Hepatocyte (in vitro differentiated cells): ENCODE measurements at places on chromosomes 6 and 20. TPM values are rescaled to one million over a fixed set of nuclear protein-coding genes. Genes with fewer than 3 reads are reported as not detected.

Gene MYL9
- 169 and 175 TPM in 2 replicates for polyA plus RNA-seq

Gene EPB41L1
- 21.4 and 25.2 TPM in 2 replicates for polyA plus RNA-seq

Gene STMN3
- polyA plus RNA-seq = 17.3 and 18.2 TPM in 2 replicates

Gene CNR1
- polyA plus RNA-seq = 1.1 and 1.6 TPM in 2 replicates

Gene TSHZ2
- 1.1 and 4.1 TPM in 2 replicates for polyA plus RNA-seq

Gene CGA
- polyA plus RNA-seq = 5.4 and 21.5 TPM in 2 replicates

Gene LRRN4
- polyA plus RNA-seq = 94.5 and 112 TPM in 2 replicates

Gene SLC22A7
- 18.5 and 40.1 TPM in 2 replicates for polyA plus RNA-seq

Gene WFDC12
- polyA plus RNA-seq = not detected in 2 replicates

Gene GCNT2
- polyA plus RNA-seq = 16.3 and 25.9 TPM in 2 replicates

Gene CTCFL
- polyA plus RNA-seq = not detected in 2 replicates

Gene TREML1
- not detected in 2 replicates for polyA plus RNA-seq

Gene ZNF133
- 10.8 and 10.9 TPM in 2 replicates for polyA plus RNA-seq

DNA sequence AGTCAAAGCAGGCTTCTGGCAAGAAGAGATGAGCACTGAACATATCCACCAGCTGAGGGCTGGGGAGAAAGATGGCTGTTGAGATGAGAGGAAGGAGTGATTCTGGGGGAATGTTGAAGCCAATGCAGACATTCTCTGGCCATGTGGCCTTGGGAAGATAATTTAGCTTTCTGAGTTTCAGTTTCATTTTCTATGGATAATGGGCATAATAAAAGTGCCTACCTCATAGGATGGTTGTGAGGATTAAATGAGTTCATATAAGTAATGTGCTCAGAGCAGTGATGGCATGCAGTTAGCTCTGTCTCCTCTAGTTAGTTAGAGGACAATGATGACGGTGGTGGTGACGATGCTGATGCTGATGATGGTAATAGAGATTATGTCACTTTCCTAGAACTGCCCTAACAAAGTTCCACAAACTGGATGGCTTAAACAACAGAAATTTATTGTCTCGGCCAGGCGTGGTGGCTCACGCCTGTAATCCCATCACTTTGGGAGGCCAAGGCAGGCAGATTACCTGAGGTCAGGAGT, 18.5 kb upstream of the KCNK5 start:
- DNase-seq = no peak

- DNase-seq = peak; percentile 7
These were observed 711.1 kb upstream of the EPHA7 start for GRCh38 chr6:94130478-94130877.

DNA sequence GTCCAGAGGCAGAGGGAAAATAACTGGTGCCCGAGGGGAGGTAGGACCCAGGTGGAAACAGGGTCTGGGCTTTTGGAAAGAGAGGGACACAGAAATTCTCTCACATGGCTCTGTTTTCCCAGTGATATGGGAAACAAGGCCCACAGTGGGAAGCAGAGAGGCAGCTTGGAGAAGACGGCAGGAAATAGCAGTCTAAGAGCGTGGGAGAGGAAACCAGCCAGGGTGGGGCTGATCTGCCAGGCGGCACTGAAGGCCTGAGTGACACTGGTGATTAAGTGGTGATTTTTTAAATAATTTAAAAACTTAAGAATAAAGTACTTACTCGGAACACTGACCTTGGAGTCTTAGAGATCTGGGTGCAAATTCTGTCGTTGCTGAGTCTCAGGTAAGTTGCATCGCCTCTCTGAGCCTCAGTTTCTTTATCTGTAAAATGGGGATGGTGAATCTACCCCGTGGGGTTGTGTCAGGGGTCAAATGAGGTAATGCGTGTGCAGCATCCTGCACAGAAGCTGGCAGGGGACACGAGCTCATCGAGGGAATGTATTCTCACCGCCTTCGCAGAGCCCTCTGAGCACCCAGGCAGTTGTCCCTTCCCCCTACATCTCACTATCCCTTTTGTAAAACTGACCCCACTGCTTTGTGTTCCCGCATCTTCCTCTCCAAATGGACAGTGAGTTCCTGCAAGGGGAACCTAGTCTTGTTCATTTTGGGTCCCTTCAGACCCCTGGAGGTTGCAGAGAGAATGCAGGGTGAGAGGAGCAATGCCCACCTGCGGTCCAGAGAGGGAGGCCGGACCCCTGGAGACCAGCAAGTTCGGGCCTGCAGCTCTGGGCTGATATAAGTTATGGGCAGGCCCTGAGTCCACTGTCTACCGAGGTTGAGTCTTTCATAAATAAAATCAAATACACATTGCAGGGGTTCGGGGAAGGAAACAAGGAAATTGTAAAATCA, 228.6 kb upstream of the PMEPA1 start:
- DNase-seq = no peak

- peak; percentile 91 for DNase-seq
These were observed 183.7 kb upstream of the JAG1 start for GRCh38 chr20:10857352-10858070.

DNA sequence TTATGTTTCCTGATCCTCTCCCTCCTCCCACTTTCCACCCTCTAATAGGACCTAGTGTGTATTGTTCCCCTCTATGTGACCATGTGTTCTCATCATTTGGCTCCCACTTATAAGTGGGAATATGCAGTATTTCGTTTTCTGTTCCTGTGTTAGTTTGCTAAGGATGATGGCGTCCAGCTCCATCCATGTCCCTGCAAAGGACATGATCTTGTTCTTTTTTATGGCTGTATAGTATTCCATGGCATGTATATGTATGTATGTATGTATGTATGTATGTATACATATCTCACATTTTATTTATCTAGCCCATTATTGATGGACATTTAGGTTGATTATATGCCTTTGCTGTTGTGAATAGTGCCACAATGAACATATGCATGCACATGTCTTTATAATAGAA, 188.7 kb downstream of the RFPL4B start:
- no peak for DNase-seq

- DNase-seq = no peak
These were observed 179.7 kb downstream of the BCAS1 start for GRCh38 chr20:53890443-53891305.

- DNase-seq = no peak
These were observed 48.5 kb upstream of the SSTR4 start for GRCh38 chr20:22986601-22987000.

DNA sequence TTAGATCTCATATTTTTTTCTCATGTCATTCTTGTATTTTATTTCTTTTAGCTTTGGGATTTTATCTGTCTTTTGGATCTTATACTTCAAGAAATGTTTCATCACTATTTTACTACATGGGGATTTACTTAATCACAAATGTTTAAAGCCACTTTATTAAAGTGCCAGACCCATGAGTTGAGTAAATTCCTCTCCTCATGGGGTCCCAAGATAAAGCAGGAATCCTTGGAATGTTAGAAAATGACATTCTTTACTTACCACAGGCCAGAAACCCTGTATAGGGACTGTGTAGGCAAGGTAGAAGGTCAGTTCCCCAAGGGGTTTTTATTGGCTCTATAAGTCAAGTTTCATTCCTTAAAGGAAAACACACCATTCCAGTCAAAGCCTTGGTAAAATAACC, 28.4 kb upstream of the OR2J2 start:
- no peak for DNase-seq

DNA sequence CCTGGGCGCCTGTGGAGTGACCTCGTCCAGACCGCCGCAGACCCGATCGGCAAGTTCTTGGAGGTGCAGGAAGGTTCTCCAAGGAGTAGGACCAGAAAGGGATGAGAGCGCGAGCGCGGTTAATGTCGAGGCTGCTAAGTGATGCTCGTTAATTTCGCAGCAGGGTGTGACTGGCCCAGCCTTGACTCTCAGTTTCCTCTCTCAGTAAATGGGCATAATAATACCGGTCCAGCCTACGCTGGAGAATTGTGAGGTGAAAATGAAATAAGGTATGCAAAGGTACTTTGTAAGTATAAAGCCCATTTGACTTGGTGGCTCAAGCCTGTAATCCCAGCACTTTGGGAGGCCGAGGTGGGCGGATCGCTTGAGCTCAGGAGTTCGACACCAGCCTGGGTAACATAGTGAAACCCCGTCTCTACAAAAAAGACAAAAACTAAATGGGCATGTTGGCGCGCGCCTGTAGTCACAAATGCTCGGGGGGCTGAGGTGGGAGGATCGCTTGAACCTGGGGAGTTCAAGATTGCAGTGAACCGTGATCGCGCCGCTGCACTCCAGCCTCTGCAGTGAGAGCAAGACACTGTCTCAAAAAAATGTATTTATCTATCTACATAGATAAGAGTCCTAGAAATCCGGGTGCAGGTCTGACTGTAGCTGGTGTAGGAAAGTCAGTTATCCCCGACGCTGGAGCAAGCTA, 634 bp upstream of the BTBD9 start:
- DNase-seq = peak; percentile 8

DNA sequence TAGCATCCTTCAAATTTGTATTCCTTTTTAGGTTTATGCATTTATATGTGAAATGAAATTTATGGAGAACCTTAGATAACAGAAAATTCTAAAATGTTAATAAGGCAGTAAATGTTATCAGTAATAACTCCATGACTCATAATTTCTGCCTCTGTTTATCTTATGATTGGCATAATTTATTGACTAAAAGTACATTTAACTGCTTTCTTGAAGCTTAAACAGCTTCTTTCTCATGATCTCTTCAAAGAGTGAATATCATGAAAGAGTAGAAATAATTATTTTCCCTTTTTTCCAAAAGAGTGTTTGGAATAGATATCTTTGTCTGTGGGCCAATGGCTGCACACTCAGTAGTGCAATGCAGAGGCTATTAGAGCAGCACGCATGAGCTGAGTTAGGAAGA, 91.3 kb downstream of the SHLD1 start:
- no peak for DNase-seq

GRCh38 chr20:3996399-3996798, 19.0 kb downstream of the RNF24 start:
- DNase-seq = no peak

- no peak for DNase-seq
These were observed 490 bp downstream of the MMUT start for GRCh38 chr6:49462599-49462926.

DNA sequence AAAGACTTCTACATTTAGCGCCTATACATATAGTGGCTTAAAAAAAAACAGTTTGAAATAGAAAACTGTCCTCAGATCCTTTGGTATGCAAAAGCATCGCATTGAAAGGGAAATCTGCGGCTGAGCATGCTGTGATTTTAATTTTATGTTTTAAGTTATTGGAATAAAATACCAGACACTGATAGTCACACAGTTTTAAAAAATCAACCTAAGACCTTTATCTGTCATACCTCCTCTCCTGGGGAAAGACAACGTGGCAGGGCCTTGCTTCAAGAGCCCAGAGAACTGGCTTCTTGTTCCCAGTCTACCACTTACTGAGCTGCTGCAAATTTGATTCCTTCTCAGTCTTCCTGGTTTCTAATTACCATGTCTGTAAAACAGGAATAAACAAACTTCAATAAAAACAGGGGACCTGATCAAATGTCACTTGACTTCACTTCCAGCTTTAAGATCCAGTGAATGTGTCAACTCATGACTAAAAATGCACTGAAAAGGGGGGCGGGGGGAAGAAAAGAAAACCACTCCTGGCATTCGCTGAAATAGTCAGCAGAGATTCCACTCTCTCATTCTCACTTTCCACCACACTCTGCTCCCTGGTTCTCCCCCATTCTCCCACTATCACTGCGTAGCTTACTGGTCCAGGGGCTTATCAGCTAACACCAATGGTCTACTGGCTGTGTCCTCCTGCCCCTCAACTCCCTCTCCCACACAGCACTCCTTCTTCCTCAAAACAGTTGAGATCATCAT, 494.7 kb upstream of the MARCKS start:
- DNase-seq = no peak

- DNase-seq = no peak
These were observed 460.5 kb upstream of the ARID1B start for GRCh38 chr6:156316583-156317125.

- peak; percentile 22 for DNase-seq
These were observed 6.2 kb downstream of the CSTL1 start for GRCh38 chr20:23445596-23446217.

DNA sequence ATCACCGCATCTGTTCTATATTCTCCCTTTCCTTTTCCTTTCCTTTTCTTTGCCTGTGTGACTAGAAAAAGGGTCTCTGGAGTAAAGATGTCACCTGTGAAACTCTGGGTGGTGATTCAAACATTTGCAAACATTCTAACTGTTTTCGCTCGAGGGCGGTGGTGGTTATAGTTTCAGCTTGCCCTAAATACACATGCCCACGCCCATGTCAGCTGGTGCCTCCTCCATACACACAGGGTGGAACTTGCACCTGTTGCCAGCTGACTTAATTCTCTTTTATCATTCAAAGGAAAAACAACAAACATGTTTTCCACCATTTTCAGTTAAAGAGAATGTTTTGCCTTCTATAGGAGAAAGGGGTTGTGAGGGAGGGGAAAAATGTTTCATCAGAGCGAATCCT, 381.9 kb upstream of the ARID1B start:
- DNase-seq = no peak

DNA sequence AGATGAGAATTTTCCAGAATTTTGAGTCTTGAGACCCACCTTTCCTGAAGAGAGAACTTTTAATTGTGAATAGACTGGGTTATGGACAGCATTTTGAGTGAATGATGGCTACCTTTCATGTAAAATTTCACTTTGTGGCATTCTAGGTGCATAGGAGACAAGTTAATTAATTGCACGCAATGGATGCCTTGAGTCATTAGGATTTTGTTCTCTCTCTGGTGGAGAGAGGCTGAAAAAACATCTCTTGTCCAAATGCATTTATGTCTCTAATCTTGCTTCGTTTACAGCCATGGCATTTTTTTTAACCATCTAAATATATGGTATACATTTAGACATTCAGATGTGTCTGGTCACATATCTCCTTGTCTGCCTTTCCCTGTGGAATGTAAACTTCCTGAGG, 3.1 kb downstream of the RHAG start:
- DNase-seq = no peak

GRCh38 chr6:22062807-22063408, 233.9 kb downstream of the PRL start:
- no peak for DNase-seq

DNA sequence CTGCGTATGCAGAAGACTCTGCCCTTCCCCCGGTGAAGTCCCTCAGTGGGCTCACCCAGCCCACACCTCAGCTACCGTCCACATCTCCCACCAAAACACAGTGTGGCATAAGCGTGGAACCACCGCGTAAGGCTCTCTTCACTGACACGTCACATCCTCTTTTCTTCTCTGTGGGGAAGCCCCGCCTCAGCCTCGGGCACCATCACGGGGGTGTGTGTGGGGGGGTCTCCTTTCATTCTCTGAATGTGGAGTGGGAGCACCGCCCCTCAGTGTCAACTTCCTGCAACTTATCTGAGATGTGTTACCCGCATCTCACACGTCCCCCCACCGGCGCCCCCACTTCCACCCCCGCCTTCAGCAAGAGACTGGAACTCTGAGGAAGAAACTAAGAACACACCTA, 388.4 kb upstream of the JARID2 start:
- no peak for DNase-seq

DNA sequence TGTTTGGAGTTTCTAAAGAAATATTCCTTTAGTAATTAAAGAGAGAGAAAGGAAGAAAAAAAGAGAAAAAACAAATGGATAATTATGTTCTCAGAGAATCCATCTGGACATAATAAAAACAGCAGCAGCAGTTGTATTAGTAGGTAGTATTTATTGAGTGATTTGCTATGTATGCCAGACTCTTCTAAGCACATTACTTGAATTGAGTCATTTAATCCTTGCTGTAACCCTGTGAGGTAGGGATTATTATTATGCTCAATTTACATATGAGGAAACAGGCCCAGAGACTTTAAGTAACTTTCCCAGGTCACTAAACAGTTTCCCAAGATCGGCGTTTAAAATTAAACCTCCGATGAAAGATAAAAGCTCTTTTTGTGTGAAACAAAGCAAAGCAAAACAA, 238.8 kb downstream of the TSHZ2 start:
- DNase-seq = no peak

GRCh38 chr20:14155361-14155760, 160.0 kb downstream of the MACROD2 start:
- DNase-seq = no peak
